ENCODE measurements at places on chromosomes 7 and 10.

- no peak for ATAC-seq
These were observed 130.2 kb downstream of the SAMD9 start for GRCh38 chr7:92987538-92987937.

GRCh38 chr7:128255271-128255670, 14.2 kb downstream of the LEP start:
- ATAC-seq, result no peak

DNA sequence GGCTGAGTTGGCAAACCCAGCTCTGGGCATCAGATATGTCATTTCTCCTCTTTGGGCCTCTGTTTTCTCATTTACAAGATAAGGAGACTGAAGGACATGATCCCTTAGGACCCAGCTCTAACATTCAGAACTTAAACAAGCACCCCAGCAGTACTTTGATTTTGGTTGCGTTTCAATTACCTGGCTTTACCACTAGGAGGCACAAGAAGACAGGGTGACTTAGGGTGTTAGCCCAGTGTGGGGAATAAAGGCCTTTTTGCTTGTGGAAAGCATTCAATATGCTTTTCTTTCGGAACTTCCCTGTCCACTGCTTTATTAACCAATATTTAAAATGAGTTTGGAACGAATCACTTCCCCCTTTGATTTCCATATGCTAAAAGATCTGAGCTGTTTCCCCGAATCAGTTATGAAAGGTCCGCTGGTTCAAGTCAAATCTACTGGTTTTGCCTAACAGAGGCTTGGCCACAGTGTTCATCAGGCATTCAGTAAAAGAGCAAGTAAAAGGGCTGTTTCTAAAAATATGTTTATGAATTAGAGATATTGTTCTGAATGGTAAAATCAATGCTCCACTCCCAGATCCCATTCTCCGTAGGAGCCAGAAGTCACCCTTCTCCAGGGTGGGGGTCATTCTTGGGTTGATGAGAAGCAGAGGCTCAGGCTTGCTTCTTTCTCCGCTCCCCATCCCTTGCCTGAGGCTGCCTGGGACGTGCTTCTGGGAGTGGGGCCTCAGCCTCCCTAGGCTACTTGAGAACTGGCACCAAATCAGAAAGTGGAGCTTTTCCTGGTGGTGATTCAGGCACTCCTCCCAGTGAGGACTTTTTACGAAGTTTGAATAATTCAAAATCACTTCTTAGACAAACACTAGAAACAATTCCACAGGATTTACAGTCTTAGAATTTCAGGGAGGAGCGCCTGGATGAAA, 105.5 kb downstream of the MYOF start:
- peak; percentile 92 for ATAC-seq

- no peak for ATAC-seq
These were observed 4.4 kb upstream of the EGR2 start for GRCh38 chr10:62820586-62820985.

GRCh38 chr7:92586403-92586802, 3.8 kb downstream of the FAM133B start:
- no peak for ATAC-seq

- no peak for ATAC-seq
These were observed 39.3 kb downstream of the HBP1 start for GRCh38 chr7:107208024-107208521.

GRCh38 chr7:133477791-133478190, 224.9 kb downstream of the EXOC4 start:
- no peak for ATAC-seq

GRCh38 chr7:131413711-131414110, 86.0 kb downstream of the MKLN1 start:
- ATAC-seq, result no peak

DNA sequence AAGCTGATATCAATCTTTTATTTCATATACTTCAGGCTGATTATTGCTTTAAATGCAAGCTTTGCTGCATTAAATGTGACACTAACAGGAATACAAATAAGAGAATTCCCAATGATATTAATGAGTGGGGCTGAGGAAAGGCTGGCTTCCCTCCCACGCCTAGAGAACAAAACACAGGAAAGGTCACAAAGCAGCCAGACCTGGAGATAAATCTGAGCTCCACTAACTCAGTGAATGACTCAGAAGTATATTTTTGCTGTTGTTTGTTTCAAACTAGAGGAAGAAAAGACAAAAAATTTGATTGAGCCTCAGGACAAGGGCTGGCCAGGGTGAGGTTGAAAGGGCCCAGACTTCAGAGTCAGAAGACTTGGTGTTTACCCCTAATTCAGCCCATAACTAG, 88.1 kb downstream of the XPNPEP1 start:
- no peak for ATAC-seq

DNA sequence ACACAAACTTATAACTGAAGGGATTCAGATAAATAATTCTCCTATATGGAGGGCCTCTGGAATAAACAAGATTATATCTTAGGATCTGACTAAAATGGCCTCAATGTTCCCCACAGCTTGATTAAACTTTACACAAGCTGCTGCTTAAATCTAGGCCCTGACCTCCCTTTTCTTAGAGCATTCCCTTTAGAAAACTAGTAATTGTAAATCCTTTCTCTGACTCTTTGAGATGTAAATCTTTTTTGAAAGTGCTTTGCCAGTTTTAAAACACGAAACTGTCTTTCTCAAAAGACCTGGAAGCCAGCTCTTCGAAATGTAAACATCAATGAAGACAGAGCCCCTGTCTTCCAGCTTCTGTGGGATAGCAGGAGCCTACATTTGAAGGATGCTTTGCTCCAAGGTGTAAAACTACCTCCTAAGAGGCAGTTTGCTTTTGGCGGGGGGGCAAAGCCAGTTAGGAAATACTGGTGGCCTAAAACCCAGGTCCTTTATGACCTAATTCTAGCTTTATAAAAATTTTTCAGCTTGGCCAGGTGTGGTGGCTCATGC, 758.7 kb downstream of the CNTNAP2 start:
- no peak for ATAC-seq

DNA sequence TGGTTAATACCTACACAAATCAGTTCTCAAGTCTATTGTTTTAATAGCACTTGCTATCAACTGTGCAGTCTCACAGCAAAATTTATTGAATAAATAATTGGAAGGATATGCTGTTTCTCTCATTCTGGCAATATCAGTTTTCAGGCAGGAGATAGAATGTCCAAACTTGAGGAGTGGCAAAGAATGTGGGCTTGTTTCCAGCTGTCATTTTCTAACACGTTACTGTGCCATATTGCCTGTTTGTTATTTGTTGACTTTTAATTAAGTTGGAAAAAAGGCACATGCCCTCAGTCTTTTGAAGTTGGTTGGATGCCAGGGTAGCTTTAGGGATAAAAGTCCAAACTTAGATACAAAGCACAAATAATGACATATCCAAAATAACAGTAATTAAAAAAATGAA, 52.2 kb downstream of the MAGI2 start:
- peak; percentile 56 for ATAC-seq

All from SK-N-SH treated with all-trans-retinoic acid at 6 μM for 48 hours (cell line).